Activated CD4-positive, alpha-beta T cell treated with anti-CD3 and anti-CD28 coated beads for 36 hours (primary cell): ENCODE measurements at places on chromosomes 4 and X.

DNA sequence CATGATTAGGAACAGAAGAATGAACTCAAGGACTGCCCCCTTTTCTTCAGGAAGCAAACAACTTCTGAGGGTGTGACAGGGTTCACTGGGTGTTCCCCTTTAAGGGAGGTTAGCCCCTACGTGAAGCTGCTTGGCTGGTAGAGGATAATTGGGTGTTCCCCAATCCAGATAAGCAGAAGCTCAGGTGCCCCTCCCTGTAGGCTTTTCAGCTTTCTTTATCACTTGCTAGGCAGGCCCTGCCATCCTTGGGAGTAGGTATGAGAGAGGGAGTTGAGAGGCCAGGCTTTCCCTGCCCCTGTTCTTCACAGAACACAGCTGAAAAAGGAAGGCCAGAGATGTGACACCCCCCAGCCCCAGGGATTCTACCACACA lies 44.2 kb downstream of the RTL9 start:
- DNase-seq: no peak

DNA sequence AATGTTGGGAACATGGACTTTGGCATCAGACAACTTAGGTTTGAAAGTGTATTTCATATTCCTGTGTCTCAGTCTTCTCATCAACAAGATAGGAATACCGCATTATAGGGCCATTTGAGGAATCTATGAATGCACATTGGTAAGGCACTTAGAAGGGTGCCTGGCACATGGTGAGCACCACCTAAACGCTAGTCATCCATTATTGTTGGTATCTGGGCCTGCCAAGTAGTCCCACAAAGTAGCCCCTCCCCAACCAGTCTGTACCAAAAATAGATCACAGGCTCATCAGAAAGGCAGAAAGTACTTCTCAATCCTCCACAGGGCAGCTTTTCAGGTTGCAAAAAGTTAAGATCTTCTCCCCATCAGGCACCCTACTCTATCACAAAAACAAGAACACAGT lies 162.3 kb upstream of the KLF3 start:
- no peak for DNase-seq

GRCh38 chr4:111187108-111187507 lies 564.2 kb upstream of the PITX2 start:
- DNase-seq: no peak

DNA sequence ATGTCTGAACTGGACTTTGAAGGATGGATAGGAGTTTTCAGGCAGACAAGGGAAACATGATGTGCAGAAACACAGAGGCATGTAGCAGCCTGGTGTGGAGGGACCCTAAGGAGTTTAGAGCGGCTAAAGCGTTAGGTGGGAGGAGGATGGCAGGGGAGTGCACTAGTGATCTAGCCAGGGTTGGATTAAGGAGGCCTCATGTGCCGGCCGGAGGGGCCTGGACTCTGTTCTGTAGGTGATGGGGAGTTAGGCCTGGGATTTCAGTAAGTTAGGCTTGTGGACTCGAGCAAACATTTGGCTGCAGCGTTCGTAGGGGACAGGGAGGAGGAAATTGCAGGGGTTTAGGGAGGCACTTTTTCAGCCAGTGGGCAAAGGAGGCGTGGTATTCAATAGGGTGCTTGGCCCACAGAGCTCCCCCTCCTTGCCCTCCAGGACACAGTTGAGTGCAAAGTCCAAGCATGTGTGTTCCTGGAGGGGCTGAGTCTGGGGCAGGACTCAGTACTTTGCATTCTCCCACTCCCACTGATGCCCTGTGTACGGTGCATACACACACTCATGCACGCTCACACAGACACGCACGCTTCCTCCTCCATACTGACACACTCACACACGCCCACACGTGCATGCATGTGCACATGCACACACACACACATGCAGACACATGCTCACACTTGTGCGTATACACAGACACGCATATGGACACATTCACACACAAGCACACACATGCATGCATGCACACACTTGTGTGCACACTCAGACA lies 18.6 kb downstream of the PSAPL1 start:
- DNase-seq: peak; percentile 2

GRCh38 chr4:114081783-114082182 lies 102.3 kb upstream of the ARSJ start:
- DNase-seq: no peak

DNA sequence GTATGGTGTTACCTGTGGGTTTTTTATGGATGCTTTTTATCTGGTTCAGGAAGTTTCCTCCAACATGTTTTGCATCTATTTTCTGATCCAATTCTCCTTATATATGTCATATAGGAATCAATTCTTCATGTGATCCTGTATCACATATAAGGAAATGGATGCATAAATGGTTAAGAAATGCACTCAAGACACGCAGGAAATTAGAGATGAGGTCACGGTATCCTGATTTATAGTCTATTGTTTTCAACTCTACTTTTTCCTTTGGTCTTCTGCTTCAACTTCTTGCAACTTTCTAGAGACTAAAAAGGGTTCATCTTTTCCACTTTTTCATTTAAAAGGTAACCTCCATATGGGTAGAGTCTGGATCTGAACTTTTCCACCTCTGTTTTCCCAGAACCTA lies 33.6 kb upstream of the IL13RA1 start:
- no peak for DNase-seq

- DNase-seq: no peak
Measured at GRCh38 chr4:41645728-41646390, 102.7 kb downstream of the PHOX2B start.

- DNase-seq: no peak
Measured at GRCh38 chrX:118271775-118272174, 74.1 kb upstream of the WDR44 start.

DNA sequence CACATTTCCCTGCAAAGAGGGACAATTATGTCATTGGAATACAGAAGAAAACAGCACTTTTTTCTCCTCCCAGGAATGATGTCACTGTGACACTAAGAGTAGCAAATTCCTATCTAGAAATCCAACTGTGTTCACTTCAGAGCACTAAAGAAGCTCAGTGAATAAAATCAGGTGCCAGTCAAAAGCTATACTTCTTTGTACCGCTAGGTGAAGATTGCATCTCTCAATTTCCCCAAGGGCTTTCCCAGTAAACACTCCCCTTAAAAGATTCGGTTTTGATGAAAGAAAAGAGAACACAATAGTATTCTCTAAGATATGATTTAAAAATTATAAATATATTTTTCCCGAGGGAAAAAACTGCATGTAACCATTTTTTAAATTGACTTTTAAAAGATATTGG lies 104.7 kb upstream of the MID1 start:
- DNase-seq: no peak

- no peak for DNase-seq
Measured at GRCh38 chr4:155656025-155656424, 10.6 kb upstream of the GUCY1A1 start.

DNA sequence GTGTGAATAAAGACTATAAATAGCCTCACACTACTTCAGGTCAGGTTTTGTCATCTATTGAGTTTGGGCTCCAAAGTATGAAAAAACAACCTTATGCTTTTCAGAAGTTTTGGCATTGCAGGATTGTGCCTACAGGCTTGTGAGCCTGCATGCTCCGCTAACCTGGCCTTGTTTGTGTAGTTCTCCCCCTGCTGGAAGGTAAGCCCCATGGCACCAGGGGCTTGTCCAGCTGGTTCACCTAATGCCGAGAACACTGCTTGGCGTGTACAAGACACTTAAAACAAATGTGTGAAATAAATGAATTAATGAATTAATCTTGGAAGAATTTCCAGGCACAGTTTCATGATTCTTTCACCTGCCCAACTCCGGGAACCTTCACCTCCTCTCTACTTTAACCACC lies 1.8 kb upstream of the HSD17B10 start:
- DNase-seq: peak; percentile 76
